Left kidney (tissue), 8 donors: ENCODE measurements at places on chromosomes 12 and 14. TPM values are rescaled to one million over a fixed set of nuclear protein-coding genes. Genes with fewer than 3 reads are reported as not detected.

Gene HAL
- 1.5 TPM for polyA plus RNA-seq

Gene TSFM
- 46.3 TPM for polyA plus RNA-seq

Gene KRT79
- not detected for polyA plus RNA-seq

Gene POTEM
- not detected for polyA plus RNA-seq

Gene GARIN6
- not detected for polyA plus RNA-seq

Gene PACS2
- polyA plus RNA-seq, result 67.0 TPM

Gene PYGL
- polyA plus RNA-seq, result 20.7 TPM

Gene LRP1-AS
- not detected for polyA plus RNA-seq

Gene PRIMA1
- 1.5 TPM for polyA plus RNA-seq

Gene FAM90A1
- polyA plus RNA-seq, result 3.8 TPM

Gene VPS33A
- polyA plus RNA-seq, result 20.8 TPM

- DNase-seq, result no peak
Measured at GRCh38 chr12:66047411-66048021, 83.0 kb downstream of the LLPH start.

- no peak for DNase-seq
Measured at GRCh38 chr12:130920723-130921381, 32.9 kb upstream of the ADGRD1 start.

DNA sequence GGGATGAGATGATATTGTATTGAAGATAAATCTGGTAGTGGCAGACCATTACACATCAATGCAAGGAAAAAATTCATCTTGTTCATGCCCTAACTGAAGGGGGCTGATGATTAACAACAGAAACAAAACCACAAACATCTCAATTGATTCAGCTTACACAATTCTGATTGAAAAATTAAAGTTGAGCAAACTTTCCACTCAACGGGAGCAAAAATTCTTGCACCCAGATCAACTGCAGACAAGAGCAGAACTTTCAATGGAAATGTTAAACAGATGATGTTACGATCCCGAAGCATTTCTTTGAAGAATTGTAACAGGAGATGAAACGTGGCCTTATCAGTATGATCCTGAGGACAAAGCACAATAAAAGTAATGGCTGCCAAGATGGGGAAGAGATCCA is 172.4 kb upstream of the SOX5 start:
- no peak for DNase-seq

- DNase-seq, result no peak
Measured at GRCh38 chr12:39331539-39332261, 111.2 kb downstream of the KIF21A start.

- no peak for DNase-seq
Measured at GRCh38 chr12:56230432-56231183, 757 bp downstream of the SLC39A5 start.

- no peak for DNase-seq
Measured at GRCh38 chr14:55309761-55310365, 38.6 kb downstream of the FBXO34 start.

- no peak for DNase-seq
Measured at GRCh38 chr14:105058521-105059034, 6.7 kb downstream of the GPR132 start.

DNA sequence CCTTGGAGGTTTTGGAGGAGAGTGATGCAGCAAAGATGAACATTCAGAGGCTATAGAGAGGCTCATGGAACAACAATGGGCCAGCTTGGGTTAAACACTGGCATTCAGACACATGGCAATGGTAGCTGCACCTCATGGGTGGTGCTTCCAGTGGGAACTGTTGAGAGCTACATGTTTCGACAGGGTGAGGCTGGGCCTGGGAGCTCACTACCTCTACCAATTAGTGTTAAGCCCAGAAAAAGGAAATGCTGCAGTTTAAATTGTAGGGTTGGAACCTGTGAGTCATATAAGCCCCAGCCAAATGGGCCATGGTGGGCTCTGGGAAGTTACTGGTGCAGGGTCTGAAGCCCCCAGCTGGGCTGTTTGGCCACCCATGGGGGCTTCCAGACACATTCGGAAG is 279.7 kb downstream of the ZFP36L1 start:
- no peak for DNase-seq

DNA sequence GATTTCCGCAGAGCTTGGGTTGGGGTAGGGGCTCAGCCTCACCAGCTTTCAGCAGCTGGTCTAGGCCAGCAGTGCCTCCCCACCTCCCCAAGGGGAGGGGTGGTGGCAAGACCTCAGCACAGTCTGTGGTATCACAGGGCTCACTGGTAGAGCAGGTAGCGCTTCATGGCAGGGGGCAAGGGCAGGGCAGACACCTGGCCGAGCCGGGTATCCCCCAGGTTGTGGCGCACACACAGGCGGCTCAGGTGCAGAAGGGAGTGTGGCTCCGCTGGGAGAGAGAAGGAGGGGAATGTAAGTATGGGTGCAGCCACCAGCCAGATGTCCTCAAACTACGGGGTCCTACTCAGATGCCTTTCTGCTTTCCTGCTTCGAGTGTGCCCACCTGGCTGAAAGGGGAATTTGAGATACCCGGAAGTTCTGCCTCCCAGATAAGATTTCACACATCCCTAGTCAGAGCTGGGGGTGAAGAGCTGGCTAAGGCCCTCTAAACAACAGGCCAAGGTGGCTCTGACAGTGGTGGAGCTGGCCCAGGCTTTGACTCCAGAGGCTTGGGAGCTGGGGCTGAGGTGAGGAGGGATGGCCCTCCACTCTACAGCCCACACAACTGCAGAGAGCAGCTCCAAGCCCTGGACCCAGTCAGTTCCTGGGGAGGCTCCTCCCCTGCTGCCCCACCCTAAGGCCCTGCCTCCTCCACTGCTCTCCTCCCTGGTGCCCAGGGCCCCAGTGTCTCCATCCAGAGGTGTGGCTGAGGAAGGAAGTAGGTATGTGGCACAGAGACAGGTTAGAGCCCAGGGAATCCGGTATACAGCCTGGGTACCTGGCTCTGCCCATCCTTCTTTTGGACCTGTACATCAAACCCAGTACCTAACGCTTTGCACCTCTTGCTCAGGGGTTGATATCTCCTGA is 1.8 kb downstream of the SPSB2 start:
- DNase-seq, result no peak

GRCh38 chr12:29234965-29235626 is 86.0 kb downstream of the FAR2 start:
- no peak for DNase-seq

DNA sequence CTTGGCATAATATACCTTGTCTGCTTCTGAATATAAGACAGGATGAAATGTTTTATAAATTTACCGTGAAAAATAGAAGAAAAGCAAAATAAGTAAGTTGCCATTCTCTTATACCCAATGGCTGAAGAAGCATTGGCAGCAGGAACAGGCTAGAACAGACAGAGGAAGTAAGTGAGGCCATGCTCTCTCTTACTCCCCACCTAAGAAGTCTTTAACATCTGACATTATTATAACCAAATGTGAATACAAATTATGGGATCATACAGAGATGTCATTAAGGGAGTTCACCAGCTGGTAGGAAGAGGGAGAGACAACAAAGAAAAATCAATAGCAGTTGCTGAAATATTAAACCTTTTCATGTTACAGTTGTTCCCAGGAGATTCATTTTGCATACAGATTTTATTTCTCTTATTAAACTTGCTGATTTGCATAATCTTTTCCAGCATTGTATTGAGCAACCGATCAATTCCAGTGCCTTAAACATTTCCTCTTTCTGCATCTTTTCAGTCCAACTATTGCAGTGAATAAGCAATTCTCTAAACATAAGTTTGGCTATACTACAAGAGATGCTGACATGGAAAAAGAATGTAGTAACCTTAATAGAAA is 270.6 kb downstream of the SLC6A15 start:
- DNase-seq, result no peak

GRCh38 chr14:102694530-102695166 is 82.6 kb upstream of the TRAF3 start:
- DNase-seq, result peak; percentile 81

GRCh38 chr12:10159280-10159679 is 12.7 kb downstream of the OLR1 start:
- DNase-seq, result no peak

DNA sequence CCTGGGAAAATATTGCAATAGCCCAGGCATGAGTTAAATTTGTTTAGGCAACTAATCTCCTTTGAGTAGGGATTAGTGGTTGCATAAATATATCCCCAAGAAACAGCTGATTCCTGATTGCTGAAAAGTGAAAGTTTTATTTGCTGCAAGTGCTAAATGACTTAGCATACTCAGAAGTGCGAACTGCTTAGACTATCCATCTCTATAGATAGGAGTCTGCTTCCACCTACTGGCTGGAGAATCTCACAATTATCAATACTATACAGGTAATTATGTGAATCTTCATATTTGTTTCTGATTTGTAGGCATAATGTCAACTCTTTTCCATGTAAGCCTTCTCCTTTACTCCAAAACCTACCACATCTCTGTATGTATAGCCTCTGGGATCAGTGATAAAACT is 12.0 kb upstream of the SLCO1B3 start:
- DNase-seq, result peak; percentile 4

- no peak for DNase-seq
Measured at GRCh38 chr12:112936927-112937326, 1.3 kb upstream of the OAS3 start.

DNA sequence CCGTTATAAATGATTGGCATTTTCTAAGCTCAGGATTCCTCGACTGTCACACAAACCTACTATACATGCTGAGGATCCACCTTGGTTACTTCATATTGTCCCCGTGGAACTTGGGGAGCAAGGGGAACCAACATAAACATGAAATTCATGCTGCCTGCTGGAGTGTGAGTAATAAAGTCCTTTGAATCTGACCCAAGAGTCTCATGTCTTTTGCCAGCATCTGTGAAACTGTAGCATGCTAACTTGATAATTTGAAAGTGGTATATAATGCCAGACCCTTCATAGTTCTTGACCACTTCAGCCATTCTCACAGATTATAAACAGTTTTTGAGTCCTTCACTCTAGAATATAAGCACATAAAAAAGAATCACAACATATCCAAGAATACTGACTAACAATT is 17.1 kb downstream of the SLC35F4 start:
- DNase-seq, result no peak

GRCh38 chr12:105992849-105993740 is 145.7 kb downstream of the NUAK1 start:
- DNase-seq, result peak; percentile 18

GRCh38 chr14:32710731-32711680 is 227.7 kb upstream of the NPAS3 start:
- peak; percentile 57 for DNase-seq
